B cell (primary cell): ENCODE measurements at places on chromosomes 4 and X.

DNA sequence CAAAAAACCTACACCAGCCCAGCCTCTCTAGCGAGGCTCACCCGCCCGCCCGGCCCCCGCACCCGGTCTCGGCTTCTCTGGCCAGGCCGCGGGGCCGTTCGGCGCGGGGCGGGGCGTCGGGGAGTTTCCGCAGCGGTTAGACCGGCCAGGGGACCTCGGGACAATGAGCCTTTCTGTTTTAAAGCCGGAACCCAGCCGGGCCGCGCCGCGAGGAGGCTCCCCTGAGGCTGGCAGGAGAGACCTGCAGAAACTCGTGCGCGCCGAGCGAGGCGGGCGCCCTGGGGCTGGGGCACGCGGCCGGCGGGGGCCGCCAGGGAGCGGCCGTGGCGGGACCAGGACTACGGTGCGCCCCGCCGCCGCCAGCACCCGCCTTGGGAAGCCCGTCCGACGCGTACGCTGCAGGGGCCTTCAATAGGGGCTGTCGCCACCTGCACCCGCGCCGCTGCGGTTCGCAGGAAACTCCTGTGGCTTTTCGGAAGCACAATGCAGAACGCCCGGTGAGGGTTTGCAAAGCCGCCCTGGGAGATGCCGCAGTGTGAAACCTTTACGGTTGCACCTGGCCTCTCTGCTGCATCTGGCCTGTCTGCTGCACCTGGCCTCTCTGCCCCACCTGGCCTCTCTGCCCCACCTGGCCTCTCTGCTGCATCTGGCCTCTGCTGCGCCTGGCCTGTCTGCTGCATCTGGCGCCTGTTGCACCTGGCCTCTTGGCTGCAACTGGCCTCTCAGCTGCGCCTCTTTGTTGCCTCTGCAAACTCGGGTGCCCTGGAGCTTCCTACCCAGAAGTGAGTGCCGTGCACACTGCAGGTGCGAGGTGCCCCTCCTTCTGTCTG, 63.9 kb downstream of the TRAPPC11 start:
- peak; percentile 82 for DNase-seq

DNA sequence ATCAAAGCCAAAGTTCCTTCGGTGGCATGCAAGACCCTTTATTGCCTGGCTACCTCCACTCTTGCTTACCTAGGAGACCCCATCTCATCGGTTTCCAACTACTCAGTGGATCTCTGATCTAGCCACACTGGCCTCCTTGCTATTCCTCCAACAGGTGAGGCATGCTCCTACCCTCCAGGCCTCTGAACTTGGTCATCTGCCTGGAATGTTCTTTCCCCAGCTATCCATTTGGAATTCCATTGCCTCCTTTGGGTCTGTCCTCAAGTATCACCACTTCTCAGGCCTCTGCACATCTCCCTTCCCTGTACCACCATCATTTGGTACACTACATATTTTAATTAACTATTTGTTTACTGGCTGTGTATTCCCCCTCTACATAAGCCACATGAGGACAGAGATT, 11.2 kb downstream of the LGI2 start:
- no peak for DNase-seq

- peak; percentile 59 for DNase-seq
Observed at GRCh38 chrX:153687121-153688039, at the start of gene SLC6A8. TSS of gene SLC6A8 (plus strand) at chrX:153687926. CDS start at chrX:153688575, 649 bp downstream.

DNA sequence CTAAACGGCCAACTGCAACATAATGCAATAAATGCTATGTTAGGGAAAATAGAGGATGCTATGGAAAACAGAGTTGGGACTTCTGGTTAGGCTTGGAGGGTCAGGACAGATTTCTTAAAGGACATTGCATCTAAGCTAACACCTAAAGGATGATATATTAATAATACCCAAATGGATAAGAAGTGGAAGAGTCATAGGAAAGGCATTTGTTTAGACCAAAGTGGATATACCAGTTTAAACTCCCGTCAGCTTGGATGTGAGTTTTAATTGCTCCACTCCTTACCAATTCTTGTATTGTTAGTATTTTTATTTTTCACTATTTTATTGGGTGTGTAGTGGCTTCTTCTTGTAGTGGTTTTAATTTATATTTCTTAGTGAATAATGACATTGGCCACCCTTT, 93.9 kb downstream of the PTPN13 start:
- DNase-seq = no peak

GRCh38 chr4:145843639-145844038, 95.0 kb downstream of the ZNF827 start:
- no peak for DNase-seq

DNA sequence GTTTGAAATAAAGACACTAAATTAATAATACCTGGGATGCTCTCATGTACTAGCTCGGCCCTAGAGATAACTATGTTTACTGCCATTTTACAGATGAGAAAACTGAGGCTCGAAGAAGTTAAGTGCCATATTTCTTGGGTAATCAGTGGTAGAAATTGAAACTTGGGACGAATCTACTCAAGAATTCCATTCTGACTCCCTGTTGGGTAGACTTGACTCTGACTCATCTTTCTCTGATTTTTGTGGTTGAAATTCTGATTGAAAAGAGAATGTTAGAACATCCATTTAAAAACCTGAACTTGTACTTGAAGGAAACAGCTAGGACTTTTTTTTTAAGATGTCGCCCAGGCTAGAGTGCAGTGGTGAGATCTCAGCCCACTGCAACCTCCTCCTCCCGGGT, 50.1 kb upstream of the NSUN7 start:
- no peak for DNase-seq

- DNase-seq = no peak
Observed at GRCh38 chr4:150457802-150458201, 124.1 kb upstream of the MAB21L2 start.

GRCh38 chr4:100982345-100982744, 365.0 kb downstream of the PPP3CA start:
- no peak for DNase-seq

- no peak for DNase-seq
Observed at GRCh38 chrX:38726612-38727011, 74.6 kb upstream of the MID1IP1 start.

DNA sequence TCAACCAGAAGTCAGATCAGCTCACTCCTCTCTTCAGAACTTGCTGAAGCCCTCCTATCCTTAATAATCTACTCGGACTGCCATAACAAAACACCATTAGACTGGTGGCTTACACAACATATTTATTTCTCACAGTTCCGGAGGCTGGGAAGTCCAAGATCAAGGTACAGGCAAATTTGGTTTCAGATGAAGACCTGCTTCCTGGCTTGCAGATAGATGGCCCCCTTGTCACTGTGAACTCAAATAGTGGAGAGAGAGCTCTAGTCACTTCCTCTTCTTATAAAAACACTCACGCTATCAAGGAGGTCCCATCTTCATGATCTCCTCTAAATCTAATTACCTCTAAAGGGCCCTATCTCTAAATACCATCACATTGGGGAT, 125.1 kb downstream of the CAMK2D start:
- peak; percentile 75 for DNase-seq

GRCh38 chrX:48461830-48462229, 8.2 kb downstream of the SLC38A5 start:
- no peak for DNase-seq

- DNase-seq = peak; percentile 50
Observed at GRCh38 chrX:102345916-102346315, 93.9 kb downstream of the NXF2B start.

- DNase-seq = no peak
Observed at GRCh38 chr4:145736241-145736831, 56.4 kb downstream of the C4orf51 start.

GRCh38 chrX:110383414-110383813, 24.8 kb downstream of the RTL9 start:
- no peak for DNase-seq

DNA sequence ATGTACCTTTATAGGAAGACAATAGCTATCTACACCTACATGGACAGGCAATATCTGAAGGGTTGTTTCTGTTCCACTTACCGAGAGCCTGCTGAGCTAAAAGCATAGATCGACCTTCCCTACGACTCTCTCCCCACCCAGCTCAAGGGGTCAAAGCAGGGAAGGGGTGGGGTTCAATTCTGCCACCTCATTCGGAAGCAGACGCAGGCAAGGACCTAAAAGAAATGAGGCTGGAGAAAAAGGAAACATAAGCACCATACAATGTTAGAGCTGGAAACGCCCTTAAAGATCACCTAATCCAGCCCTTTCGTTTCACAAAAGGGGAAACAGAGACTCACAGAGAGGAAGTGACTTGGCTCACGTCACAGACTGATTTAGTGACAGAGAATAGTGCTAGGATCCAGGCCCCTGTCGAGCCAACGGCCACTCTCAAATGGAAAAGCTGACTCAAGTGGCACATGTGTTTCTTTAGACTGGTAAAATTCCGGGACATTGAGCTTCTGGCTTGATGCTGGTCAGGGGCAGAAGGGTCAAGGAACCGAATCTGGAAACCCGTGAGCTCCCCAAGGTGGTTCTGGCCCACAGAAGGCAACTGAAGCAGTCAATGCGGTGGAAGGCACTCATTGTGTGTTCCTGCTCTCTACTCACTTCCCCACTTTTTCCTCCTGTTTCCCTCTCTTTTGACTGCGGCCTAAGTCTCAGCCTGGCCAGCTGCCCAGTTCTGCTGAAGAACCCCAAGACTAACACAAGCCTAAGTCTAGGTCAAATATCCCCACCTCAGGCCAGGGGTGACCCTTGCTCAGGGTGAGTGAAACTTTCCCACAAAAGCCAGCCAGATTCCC, 7.5 kb downstream of the SEPTIN6 start:
- DNase-seq = peak; percentile 84

GRCh38 chr4:48403358-48403757, 62.0 kb downstream of the SLAIN2 start:
- no peak for DNase-seq

GRCh38 chr4:38804654-38805295, at the start of gene TLR1:
TSS of gene TLR1 (minus strand) at chr4:38804791. CDS start at chr4:38798831, 5,960 bp downstream.
- peak; percentile 85 for DNase-seq

GRCh38 chr4:48100256-48100655, 33.8 kb downstream of the TXK start:
- DNase-seq = no peak

- DNase-seq = no peak
Observed at GRCh38 chrX:131262738-131263679, 26.1 kb downstream of the IGSF1 start.

GRCh38 chrX:75596178-75596577, 73.3 kb upstream of the ZDHHC15 start:
- no peak for DNase-seq

DNA sequence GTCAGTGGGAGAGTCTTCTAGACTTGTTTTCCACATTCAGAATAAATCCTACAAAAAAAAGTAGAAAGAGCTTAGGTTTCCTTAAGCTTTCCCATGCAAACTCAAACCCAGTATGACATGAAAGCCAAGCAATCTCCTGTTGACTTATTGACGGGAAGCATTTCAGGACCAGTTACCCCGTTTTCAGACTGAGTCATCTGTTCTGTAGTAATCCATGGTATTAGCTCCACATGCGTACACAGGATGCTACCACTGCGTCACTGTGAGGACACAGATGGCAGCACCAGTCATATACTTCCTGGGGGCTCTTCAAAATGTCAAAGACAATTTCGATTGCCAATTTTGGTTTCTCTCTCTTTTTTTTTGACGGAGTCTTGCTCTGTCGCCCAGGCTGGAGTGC, 224.9 kb upstream of the MAD2L1 start:
- no peak for DNase-seq

GRCh38 chr4:73518340-73518739, 36.8 kb downstream of the AFM start:
- DNase-seq = no peak

DNA sequence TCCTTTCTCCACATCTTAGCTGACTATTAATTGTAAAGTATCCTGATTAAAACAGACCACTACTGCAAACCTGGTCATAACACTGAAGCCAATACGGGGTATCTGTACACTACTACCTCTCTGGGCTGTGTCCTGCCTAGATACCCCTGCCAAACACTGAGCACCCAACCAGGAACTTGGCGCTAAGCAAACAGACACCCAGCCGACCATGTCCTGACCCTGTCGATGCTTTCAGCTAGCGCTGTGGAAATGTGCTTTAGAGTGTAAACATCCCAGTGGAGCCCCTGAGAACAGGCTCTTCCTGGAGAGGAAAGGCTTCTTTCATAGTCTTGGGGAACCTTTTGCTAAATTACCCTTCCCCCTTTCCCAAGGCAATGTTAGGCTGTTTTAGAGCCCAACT, 52.9 kb downstream of the CCNG2 start:
- no peak for DNase-seq

GRCh38 chrX:113260474-113260873, 419.8 kb upstream of the AMOT start:
- DNase-seq = no peak

- DNase-seq = no peak
Observed at GRCh38 chrX:79592259-79592658, 225.1 kb upstream of the ITM2A start.

- no peak for DNase-seq
Observed at GRCh38 chrX:49102190-49102589, 21.3 kb downstream of the GPKOW start.

DNA sequence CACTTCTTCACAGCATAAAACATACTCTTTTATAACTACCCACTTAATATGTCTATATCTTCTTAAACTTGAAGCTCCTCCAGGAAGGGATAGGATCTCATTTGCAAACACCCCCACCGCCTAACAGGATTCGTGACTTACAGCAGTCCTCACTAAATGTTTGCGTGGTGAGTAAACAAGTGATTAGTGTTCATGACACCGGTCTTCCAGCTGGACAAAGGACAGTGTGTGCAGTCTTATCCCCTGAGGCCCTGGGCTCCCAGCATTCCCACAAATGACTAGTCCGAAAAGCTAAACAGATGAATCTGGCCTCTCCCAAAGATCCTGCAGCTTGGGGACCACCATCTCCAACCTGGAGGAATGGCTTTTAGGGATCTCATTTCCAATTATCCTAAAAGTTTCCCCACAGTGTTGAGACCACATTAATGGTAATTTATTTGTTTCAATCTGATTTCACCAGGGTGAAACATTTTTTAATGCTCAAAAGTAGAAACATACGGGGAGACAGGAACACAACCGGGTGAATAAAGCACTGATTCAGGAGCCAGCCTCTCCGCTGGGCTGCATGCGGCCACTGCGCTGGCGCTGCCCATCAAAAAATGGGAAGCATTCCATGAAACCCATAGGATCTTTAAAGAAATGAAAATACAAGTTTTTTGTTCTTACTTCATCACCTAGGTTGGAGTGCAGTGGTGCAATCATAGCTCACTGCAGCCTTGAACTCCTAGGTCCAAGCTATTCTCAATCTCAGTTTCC, 69.2 kb downstream of the HADH start:
- no peak for DNase-seq

GRCh38 chr4:87073199-87074120, 138.6 kb downstream of the AFF1 start:
- DNase-seq = peak; percentile 79

DNA sequence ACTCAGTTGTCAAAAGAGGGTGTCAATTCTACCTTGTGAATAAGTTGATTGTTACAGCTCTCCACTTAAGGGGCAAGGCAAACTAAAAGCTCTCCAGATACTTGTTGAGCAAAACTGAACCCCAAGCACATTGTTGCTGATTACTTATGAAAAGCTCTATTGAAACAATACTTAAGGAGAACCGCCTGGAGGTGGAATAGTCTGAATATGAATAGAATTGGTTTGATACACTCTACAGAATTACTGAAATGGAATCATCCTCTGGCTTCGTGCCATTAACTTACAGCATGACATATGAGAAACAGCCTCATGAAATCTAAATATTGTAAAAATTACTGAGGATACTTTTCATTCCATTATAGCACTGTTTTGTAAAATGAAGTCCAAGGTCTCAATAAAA, 127.0 kb upstream of the SH3RF1 start:
- no peak for DNase-seq

- no peak for DNase-seq
Observed at GRCh38 chr4:160880180-160880579, 1283.6 kb downstream of the FSTL5 start.
